ENCODE measurements at places on chromosomes 7 and 10.
A peak's percentile ranks its signal among the peaks of the same experiment; 100 is the strongest.

DNA sequence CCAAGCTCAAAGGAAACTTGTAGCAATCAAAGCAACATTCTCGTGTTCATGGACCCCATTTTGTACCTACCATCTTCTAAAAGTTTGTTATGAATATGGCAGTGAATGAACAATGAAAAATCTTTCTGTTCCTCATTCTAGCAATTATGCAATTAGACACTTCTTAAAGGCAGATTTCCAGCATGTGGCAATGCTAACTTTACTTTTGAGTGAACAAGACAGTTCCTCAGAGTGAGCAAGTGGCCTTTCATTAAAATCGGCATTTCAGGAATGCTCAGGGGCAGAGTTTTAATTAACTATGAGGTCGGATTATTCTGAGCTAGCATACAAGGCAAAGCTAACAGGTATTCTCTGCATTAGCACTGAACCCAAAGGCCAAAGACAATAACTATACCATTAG lies 48.4 kb upstream of the NFE2L3 start:
- DNase-seq: no peak

GRCh38 chr10:62071846-62072281 lies 170.4 kb downstream of the ARID5B start:
- DNase-seq: no peak

- no peak for DNase-seq
These were observed 138.9 kb downstream of the JAZF1 start for GRCh38 chr7:28041508-28042314.

- DNase-seq: no peak
These were observed 3.8 kb downstream of the AHCYL2 start for GRCh38 chr7:129228633-129229032.

GRCh38 chr10:119190353-119190752 lies 11.7 kb upstream of the PRDX3 start:
- DNase-seq: peak; percentile 91

DNA sequence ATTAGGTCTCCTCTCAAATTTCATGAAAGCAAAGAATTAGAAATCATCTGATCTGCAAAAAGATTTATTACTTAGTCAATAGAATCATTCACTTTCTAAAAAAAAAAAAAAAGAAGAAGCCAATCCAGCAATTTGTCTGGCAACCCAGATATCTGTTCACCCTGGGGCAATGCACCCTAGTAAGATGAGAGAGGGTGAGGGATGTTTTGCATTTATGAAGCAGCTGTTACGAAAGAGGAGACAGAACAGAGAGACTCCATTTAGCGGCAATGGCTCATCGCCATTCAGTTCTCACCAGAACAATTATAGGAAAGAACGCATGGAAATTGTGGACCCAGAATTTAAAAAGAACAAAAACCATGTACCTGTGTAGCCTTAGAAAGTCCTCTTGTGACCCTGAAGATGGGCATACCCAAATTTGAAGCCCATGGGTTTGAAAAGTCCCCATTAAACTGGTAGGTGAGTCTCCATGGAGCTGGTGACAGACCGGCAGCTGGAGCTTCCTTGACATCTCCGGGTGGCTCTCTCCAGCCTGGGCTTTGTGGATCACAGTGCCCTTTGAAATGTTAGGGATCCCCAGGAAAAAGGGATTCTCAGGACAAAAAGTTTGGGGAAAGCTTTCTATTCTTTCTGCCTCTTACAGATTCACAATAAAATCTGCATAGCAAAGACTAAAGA lies 45.5 kb upstream of the CCDC3 start:
- DNase-seq: no peak

DNA sequence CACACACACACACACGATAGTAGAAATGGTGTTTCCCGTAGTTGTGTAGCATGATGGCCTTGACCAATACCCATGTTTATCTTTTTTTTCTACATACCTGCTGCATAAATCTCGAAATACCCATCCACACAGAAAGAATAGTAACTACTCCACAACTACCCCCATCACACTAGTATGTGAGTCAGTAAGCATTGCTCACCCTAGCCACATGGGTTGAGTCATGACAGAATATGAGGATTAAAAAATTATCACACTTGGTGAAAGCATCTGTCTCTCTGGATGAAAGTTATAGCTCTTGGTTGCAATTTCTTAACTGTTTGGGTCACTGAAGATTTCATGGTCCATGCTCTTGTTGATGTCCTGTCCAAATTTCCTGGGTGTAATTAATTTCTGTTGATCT lies 103.4 kb upstream of the MDFIC start:
- no peak for DNase-seq
